ENCODE measurements at places on chromosomes 6 and 20. TPM values are rescaled to one million over a fixed set of nuclear protein-coding genes. Genes with fewer than 3 reads are reported as not detected.

DNA sequence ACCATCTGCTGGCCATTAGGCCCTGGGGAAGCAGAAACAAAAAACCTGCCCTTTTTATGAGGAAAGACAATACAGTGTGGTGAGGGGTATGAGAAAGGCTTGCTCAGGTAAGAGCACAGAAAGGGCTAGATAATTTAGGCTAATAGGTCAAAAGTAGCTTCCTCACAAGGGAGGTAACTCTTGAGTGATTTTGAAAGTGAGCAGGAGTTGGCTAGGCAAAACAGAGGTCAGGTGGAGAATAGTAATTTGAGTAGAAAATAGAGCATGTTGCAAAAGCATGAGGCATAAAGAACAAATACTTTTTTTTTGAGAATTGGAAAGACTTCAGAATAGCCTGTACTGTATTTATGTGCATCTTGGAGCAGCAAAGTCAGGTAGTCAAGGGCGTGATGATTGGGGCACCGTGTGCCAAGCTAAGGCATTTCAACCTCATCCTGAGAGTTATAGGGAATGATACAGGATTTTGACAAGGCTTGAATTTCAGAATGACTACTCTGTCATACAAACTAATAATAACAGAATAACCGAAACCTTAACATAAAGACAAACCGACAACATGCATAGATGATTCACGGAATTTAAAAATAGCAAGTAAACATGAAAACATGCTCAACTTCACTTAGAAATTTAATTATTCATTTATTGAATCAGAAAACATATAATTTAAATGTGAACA lies 123.0 kb upstream of the ENPP5 start:
- H3K36me3 ChIP-seq, result no peaks in the 10 kb centered on the region
- no peak overlapping the region for H3K4me3 ChIP-seq
- DNase-seq, result no peak
- no peaks in the 10 kb centered on the region for H3K4me1 ChIP-seq
- H3K27me3 ChIP-seq, result no peaks in the 10 kb centered on the region
- no peak overlapping the region for H3K27ac ChIP-seq

DNA sequence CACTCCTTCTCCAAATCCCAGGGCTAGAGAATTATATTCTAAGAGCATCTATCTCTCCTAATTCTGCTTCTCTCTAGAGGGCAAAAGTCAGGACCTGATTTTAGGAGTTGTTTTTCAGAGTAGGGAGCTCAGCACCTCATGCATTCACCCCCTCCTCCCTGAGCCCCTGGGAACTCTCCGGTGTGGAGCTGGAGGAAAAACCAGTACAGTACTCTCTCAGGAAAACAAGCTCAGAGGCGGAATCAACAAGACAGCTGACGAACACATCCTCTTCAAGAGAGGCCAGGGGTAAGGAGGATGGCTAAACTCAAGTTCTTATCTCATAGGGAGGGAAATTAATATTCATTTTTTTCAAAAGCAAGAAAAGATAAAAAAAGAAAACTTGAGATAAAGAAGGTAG lies 120.1 kb upstream of the CDYL start:
- H3K27ac ChIP-seq, result no peak overlapping the region
- peaks cover 1% of the 10 kb centered on the region for H3K27me3 ChIP-seq

GRCh38 chr6:11785774-11786579 lies 7.4 kb upstream of the ADTRP start:
- peaks cover 17% of the 10 kb centered on the region for H3K4me1 ChIP-seq
- H3K36me3 ChIP-seq, result no peaks in the 10 kb centered on the region
- H3K27me3 ChIP-seq, result no peaks in the 10 kb centered on the region
- H3K4me3 ChIP-seq, result peak overlapping the region; percentile 88
- DNase-seq, result peak; percentile 8

Gene LY86
- total RNA-seq, result not detected

- no peak for DNase-seq
- no peaks in the 10 kb centered on the region for H3K36me3 ChIP-seq
- no peaks in the 10 kb centered on the region for H3K27me3 ChIP-seq
- no peaks in the 10 kb centered on the region for H3K4me1 ChIP-seq
- H3K4me3 ChIP-seq, result no peak overlapping the region
Measured at GRCh38 chr6:161356167-161356854, 82.5 kb upstream of the AGPAT4 start.

All from CD4-positive, CD25-positive, alpha-beta regulatory T cell (primary cell).